AG04450 (cell line): ENCODE measurements at places on chromosomes 13 and 19.

DNA sequence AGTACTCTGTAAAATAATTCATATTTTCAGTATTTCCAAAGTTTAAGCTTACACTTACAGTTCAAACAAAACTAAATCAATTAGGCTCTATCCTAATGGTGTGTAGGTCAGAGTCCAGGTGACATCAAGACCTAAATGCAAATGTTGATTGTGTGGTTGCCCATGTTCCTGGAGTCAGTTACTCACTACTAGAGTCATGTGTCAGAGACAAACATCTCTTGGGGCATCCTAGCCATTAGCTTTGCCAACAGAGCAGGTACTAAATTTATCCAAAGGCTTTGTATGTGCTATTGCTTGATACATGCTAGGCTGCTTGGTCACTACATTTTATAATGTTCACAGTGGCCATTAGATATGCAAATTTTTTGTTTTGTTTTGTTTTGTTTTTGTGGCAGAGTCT lies 11.7 kb downstream of the SPRY2 start:
- DNase-seq: no peak

DNA sequence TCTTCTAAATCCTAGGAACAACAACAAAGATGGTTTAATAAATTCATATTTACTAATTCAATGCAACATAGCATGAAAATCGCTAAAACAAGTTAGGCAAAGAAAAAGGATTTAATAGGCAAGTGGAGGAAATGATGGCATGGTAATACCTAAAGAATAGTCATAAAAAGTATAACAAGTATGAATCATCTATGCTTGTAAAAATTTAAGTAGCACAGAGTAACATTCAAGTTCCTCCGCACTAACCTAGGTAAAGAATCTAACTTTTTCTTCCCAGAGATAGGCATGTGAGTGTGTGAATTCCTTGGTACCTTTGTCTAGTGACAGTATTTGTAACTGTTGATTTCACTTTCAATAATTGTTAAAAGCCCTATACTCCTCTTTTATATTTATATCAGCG lies 42.6 kb downstream of the RCBTB2 start:
- no peak for DNase-seq

GRCh38 chr13:83190020-83190419 lies 692.3 kb downstream of the SLITRK1 start:
- DNase-seq: no peak

DNA sequence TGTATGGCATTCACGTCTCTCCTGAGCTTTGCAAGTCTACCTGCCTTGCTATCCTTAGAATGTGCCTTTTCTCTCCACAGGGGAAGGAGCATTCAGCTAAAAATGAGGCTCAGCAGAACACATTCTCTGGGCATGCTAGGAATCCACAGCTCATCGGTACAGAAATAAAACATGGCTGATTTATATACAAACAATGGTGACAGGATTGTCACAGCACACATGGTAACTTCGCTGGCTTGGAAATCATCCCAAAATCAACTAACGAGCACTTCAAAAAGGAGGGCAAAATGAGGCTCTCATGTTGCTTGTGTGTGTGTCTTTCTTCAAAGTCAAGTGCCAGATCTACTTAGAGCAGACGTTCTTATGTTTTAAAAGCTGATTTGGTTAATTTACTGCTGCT lies 373.0 kb downstream of the FGF14 start:
- no peak for DNase-seq

DNA sequence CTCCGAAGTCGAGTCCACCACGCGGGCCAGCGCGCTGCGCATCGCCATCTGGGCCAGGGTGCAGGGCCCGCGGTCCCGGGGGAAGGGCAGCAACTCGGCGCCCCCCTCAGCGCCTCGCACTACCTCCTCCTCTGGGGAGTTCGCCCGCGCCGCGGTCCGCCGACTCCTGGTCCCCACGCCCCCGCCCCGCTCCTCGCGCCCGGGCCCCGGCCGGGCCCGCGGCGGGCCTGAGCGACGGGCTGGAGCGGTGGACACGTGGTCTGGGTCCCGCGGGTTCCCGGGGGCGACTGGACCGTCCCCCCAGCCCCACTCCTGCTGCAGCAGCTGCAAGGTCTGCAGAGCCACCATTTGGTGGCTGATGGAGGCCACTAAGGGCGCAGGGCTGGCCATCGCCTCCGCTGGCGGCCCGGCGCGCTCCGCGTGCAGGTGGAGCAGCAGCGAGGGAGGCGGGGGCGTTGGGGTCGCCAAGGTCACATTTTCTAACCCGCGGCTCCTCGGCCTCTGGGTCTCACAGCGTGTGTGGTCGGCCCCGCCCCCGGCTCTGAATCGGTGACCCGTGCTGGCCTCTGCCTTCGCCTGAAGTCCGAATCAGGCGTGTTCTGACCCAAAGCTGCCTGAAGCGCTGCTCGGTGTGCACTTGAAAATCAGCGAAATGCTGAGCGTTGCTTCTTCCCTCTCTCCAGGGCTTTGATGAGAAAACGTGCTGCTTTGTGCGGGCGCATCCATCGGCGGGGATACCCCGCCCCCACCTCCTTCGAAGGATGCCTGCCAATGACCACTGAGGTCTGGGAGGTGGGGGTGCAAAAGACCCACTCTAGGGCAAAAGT lies at the start of gene DLEU7:
DLEU7 (minus strand) TSS at position 436 of the 827 bp plus-strand sequence; CDS start at position 390, 46 bp downstream.
- no peak for DNase-seq

- no peak for DNase-seq
These were observed 45.1 kb downstream of the MCF2L start for GRCh38 chr13:113013878-113014751.

GRCh38 chr13:55091172-55091571 lies 2049.5 kb upstream of the PRR20A start:
- DNase-seq: no peak

- no peak for DNase-seq
These were observed 372 bp downstream of the DNAAF3 start for GRCh38 chr19:55165952-55166529.
